Germinal center (tissue), 1 donor: ENCODE measurements at places on chromosomes 6 and 20.

- no peak for DNase-seq
Observed at GRCh38 chr20:9574181-9574580, 59.8 kb downstream of the LAMP5 start.

GRCh38 chr6:106079961-106080762, 6.0 kb upstream of the PRDM1 start:
- DNase-seq = no peak

DNA sequence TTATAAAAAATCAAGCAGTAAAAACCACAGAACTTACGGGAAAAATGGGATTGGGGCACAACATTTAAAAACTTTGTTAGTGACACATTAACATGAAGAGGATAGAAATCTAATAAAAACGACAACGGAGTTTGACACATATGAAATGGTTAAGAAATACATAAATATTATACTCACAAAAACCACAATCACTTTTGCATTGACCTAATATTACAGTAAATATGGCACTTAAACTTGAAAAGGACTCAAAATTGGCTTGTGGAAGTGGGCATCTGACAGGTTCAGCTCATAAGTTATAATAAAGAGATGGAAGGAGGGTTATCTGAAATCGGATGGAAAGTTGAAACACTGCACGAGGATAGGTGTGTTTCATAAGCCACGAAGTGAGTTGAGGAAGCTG, 523.7 kb downstream of the TFAP2B start:
- no peak for DNase-seq

DNA sequence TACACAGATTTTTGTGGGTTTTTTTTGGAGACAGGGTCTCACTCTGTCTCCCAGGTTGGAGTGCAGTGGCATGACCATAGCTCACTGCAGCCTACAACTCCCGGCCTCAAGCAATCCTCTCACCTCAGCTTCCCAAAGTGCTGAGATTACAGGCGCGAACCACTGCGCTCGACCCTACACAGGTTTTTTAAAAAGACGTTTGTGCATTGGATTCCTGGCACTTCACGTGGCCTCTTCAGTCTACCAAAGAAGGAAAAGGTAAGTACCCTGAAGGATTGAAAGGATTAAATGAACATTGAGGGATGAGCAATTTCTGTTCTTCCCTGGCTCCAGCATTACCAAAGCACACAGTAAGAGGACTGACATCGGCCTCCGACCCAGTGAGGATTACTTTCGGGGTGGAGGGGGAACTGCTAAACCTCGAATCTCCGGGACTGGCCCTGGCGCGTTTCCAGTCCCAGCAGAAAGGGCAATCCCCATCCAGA, 556 bp upstream of the YWHAB start:
- no peak for DNase-seq

GRCh38 chr6:163496205-163496604, 81.7 kb downstream of the QKI start:
- DNase-seq = no peak

GRCh38 chr6:123526128-123526527, 110.6 kb downstream of the TRDN start:
- no peak for DNase-seq

- no peak for DNase-seq
Observed at GRCh38 chr20:3681931-3682781, at the start of gene ADAM33. Gene ADAM33, minus strand, starts transcription at chr20:3682010. Its CDS starts 6 bp downstream, at chr20:3682004.
